Kidney epithelial cell (primary cell): ENCODE measurements at places on chromosomes 3 and 15. TPM values are rescaled to one million over a fixed set of nuclear protein-coding genes. Genes with fewer than 3 reads are reported as not detected.

EIF5A2 gene
- total RNA-seq, result 4.1 and 6.2 TPM in 2 replicates

ZMYND10 gene
- total RNA-seq, result 1.7 TPM in 1 of 2 replicates, not detected in the other

NR2F2 gene
- 19.1 and 22.9 TPM in 2 replicates for total RNA-seq

RLBP1 gene
- total RNA-seq, result not detected in 2 replicates

GPR160 gene
- total RNA-seq, result 13.2 and 14.2 TPM in 2 replicates

NR2E3 gene
- not detected in 2 replicates for total RNA-seq

THSD4 gene
- 17.7 and 19.6 TPM in 2 replicates for total RNA-seq

FMN1 gene
- total RNA-seq, result 3.9 and 4.5 TPM in 2 replicates

SLC2A2 gene
- not detected in 2 replicates for total RNA-seq

GABRR3 gene
- not detected in 2 replicates for total RNA-seq

USP50 gene
- 0.41 TPM in 1 of 2 replicates, not detected in the other for total RNA-seq

RUVBL1 gene
- total RNA-seq, result 68.4 and 68.7 TPM in 2 replicates

BBX gene
- 50.7 and 62.2 TPM in 2 replicates for total RNA-seq

GOLGA8S gene
- total RNA-seq, result not detected in 2 replicates

PLSCR2 gene
- 0.62 TPM in 1 of 2 replicates, not detected in the other for total RNA-seq

ATP10A gene
- 7.6 and 8.0 TPM in 2 replicates for total RNA-seq

TMCC1 gene
- 28.0 and 35.9 TPM in 2 replicates for total RNA-seq

CAPN3 gene
- total RNA-seq, result 0.89 and 3.7 TPM in 2 replicates

IGF2BP2 gene
- total RNA-seq, result 68.6 and 77.0 TPM in 2 replicates

FEM1B gene
- 37.6 and 41.3 TPM in 2 replicates for total RNA-seq

CDHR4 gene
- total RNA-seq, result not detected in 2 replicates

SELENOS gene
- total RNA-seq, result 109 and 142 TPM in 2 replicates

OR5K4 gene
- total RNA-seq, result not detected in 2 replicates

FBLN2 gene
- total RNA-seq, result 6.7 and 6.9 TPM in 2 replicates

BRK1 gene
- total RNA-seq, result 117 and 128 TPM in 2 replicates

AKAP13 gene
- 47.5 and 54.0 TPM in 2 replicates for total RNA-seq
